Cortex of kidney (tissue), 1 donor: ENCODE measurements at places on chromosomes 1 and 21.

GRCh38 chr1:107941531-107941930 lies 23.4 kb downstream of the VAV3 start:
- DNase-seq, result no peak

GRCh38 chr1:78003882-78004718 lies 639 bp upstream of the DNAJB4 start:
- no peak for DNase-seq

- no peak for DNase-seq
These were observed 48.4 kb downstream of the LTN1 start for GRCh38 chr21:28944296-28944695.

DNA sequence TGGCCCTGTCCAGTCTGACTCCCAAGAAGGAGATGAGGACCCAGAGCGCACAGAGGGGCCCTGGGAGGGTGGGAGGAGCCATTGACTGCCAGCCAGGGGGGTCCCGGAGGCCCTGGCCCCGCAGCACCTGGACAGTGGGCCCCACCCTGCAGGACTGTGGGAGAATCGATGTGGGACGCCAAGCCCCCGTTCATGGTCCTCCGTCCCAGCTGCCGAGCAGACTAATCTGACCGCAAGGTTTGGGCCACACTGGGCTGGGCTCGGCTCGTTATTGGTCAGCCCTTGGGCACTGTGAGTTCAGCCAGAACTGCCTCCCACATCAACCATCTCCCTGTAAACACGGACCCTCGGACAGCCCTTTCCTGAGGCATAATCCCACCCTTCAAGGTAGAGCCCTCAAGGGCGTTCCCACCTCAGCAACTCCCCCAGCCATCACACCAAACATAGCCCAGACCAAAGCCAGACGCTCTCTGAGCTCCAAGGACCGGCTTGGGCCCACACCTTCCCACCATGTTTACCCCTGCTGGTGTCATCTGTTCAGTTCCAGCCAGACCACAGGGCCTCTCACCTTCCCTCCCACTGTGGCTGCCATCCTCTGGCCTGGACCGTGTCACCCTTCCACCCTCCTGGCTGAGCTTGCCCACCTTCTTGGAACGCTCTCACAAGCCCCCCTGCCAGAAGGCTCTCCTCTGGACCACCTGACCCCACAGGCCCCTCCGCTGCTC lies 16.2 kb upstream of the POFUT2 start:
- DNase-seq, result no peak

- no peak for DNase-seq
These were observed 138.2 kb downstream of the PCBP3 start for GRCh38 chr21:45781741-45782140.

DNA sequence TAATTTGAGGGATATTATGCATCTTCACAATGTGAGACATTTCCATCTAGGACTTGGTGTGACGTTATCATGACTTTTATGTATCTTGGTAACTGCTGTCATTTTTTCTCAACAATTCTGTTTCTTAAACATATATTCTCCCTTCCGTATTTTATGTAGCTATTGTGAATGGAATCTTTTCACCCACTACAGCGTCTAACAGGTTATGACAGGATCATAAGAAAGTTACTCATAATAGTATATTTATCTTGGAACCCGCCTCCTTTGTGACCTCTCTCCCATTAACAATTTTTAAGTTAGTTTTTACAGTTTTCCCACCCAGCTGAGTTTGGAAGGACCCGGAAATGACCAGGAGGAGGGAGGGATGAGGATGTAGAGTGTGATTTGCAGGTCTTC lies 6.8 kb upstream of the DMRTA2 start:
- DNase-seq, result no peak

- no peak for DNase-seq
These were observed 3.5 kb upstream of the CLEC20A start for GRCh38 chr1:178500091-178500770.

DNA sequence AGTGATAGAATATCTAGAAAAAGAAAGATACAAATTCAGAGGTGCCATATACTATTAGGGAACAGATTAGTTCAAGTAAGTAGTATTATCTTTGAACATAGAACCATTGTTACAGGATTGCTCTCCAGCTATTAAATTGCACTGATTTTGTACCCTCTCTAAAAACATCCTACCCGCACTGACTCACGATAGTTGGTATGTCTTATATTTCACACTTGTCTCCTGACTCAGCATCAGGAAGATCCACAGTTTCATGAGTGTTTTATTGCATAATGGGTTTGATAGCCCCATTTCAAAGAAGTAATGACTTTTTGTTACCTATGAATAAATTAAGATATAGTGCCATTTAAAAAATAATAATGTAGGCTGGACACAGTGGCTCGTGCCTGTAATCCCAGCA lies 6.0 kb downstream of the TATDN3 start:
- no peak for DNase-seq

DNA sequence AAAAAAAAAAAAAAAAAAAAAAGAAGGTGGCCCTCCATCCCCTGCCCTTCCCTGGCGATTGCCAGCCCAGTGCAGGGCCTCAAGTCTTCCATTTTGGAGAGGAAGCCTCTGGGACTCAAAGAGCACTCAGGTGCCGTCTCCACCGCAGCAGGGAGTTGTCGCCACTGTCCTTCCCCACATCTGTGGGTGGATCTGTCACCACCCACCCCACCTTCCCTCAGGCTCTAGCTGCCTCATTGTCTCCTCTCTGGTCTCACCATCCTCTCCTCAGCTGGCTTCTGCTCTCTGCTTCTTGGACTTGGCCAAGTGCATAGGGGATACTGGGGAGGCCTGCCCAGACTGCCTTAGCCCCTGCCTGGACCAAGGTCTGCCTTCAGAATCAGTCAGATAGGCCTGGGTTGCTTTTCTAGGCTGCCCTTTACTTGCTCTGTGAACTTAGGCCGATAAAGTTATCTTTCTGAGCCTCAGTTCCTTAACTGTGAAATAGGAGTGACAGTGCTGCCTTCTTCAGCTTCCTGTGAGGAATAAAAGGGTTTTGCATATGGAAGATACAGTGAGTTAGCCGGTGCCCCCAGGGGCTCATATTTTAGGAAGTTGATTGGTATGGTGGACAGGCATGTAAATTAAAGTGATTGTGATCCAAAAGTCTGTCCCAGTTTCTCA lies 15.8 kb downstream of the RCC1 start:
- DNase-seq, result no peak

DNA sequence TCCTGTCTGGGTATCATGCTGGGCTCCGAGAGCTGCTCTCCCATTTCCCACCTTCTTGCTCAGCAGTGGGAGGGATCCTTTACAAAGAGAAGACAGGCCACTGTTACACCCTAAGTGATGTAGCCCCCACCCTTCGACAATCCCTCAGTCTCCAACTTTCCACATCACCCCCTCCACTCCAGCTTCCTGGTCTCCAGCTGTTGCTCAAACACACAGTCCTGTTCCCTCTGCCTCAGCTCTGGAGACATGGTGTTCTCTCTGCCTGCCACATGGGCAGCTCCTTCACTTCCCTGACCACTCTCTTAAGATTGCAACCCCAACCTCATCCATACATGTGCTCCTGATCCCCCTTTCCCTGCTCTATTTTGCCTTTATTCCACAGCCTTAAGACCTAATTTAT lies 37.7 kb downstream of the SLC30A1 start:
- DNase-seq, result no peak

DNA sequence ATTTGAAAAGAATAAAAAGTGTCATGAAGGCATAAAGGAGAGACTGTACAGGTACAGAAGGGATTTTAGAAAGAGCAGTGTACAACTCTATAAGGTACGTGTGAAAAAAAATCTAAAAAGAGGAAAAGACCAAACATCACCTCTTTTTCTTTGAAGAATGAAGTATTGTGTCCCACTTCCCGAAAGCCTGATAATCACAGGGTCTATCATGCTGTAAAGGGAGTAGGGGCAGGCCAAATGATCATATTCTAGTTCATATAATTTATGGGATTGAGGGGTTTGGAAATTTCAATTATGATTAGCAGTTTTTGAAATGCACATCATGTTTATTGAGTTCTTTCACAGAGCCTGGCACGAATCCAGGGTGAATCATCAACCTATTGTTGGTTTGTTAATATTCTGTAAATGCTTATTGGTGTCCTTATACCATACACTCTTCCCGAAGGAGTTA lies 910 bp upstream of the RERE start:
- DNase-seq, result no peak

DNA sequence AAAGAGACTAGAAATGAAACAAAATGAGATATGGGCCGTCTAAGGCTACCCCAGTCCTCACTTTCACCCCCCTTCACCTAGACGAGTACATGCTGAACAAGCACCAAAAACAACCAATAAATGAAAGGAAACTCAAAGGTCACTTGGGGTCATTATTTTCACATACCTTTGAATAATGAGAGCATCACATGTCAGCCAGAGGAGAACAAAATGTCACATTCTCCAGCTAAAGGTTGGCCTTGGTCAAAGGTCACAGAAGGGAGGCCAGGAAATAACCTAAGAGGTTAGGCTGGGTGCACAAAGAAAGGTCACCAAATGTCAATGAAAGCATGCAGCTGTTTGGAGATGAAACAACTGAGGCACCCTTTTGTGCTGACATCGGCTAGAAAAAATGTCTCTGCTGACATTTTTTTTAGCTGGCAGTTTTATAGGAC lies 288.7 kb upstream of the USP25 start:
- DNase-seq, result no peak

GRCh38 chr1:203692565-203693470 lies 66.2 kb downstream of the ATP2B4 start:
- no peak for DNase-seq
